Iris pigment epithelial cell (primary cell): ENCODE measurements at places on chromosomes 7 and 10.
A peak's percentile ranks its signal among the peaks of the same experiment; 100 is the strongest.

DNA sequence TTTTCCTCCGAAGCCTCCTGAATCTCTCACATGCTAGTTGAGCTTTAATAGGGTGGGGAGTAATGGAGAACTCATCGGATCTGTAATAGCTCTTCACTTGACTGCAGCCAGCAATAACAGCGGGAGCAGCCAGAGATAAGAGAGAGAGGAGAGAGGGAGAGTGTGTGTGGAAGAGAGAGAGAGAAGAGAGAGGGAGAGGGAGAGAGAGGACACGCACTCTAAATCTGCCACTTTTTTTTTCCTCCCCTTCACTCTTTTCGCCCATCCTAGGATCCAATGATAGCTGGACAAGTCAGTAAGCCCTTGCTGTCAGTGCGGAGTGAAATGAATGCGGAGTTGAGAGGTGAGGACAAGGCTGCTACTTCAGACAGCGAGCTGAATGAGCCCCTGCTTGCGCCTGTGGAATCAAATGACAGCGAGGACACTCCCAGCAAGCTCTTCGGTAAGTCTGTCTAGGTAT is 107.9 kb downstream of the POU6F2 start:
- peak; percentile 7 for DNase-seq

DNA sequence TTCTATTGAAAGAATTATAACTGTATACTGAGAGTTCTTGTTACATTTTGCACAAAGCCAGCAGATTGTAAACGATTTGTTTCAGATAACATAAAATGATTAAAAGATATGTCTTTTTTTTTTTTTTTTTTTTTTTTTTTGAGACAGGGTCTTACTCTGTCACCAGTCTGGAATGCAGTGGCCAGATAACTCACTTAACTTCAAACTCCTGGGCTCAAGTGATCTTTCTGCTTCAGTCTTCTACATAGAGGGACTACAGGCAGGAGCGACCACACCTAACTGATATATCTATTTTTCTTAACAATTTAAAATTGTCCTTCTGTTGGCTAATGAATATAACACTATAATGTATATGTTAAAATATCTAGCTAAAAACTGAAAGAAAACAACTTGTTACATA is 317.3 kb upstream of the CACNA2D1 start:
- peak; percentile 6 for DNase-seq

GRCh38 chr10:128070161-128070560 is 56.1 kb downstream of the MKI67 start:
- DNase-seq: no peak

GRCh38 chr7:21365866-21366624 is 61.8 kb upstream of the SP4 start:
- DNase-seq: peak; percentile 89

DNA sequence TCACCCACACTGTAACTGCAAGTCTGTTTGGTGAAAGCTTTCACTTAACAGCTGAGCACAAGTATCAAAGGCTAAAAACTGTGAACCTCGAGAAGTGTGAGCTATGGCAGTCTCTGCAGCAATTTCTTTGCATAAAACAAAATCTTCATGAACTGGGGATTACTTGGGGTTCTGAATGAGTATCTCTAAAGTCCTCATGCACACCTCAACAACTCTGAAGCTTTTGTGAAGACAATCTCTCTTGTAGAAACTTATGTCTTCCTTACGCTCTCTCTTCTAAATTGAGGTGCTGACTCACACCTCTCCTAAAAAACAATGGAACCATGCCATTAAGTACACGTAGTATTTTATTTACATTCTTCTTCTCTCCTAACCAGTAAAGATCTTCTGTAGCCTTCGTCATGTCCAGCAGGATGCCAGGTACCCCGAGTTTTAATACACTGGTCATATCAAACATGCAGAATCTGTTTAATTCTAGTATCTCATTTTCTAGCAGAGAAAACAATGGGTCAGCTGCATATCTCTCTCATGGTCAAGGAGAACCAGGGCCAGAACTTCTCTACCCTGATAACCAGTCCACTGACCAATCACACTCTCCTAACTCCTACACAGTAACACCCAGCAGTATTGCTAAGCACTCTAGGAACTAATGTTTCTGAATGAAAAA is 76.9 kb downstream of the UBE2H start:
- peak; percentile 77 for DNase-seq

DNA sequence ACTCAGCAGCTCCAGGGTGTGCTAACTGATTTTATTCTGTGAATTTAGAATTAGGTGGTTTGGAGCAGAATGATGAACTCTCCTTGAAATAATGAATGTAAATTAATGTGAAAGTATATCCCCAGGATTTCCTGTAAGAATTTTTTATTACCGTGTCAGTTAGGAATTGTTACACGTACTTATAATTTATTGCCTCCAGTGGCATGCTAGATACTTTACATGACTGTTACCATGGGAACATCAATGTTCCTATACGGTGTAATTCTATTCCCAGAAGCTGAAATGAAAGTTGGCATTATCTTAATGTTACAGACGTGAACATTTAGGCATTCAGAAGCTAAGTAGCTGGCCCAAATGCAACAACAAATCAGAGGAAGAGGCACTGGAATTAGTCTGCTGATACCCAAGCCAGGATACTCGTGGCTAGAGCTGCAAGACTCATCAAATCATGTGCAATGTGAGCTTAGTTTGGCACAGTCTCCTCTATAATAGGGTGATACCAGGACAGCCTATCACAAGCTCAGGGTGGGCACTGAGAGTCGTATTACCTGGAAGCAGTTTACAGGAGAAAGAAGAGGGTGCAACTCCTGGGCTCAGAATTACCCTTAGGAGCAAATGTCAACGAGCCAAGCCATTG is 30.0 kb upstream of the PRKAR2B start:
- peak; percentile 28 for DNase-seq

- no peak for DNase-seq
Observed at GRCh38 chr10:133154996-133155778, 4.8 kb upstream of the KNDC1 start.

- DNase-seq: peak; percentile 91
Observed at GRCh38 chr10:73586583-73586984, 4.6 kb downstream of the USP54 start.

- DNase-seq: no peak
Observed at GRCh38 chr7:151201751-151202150, 8.5 kb downstream of the H2BK1 start.

DNA sequence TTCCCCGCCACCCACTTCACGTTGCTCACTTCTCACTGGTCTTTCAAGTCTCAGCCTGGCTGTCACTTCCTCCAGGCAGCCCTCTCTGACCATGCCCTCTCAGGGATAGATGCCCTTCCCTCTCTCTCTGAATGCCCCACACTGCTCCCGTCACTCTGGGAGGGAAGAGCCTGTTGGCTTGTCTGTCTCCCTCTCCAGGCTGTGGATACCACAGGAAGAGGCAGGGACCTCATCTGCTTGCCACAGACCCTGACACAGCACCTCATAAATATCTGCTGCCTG is 93.1 kb downstream of the OAT start:
- no peak for DNase-seq

GRCh38 chr7:51249991-51250390 is 66.6 kb downstream of the COBL start:
- no peak for DNase-seq

- no peak for DNase-seq
Observed at GRCh38 chr10:88886557-88886956, 6.5 kb downstream of the STAMBPL1 start.

DNA sequence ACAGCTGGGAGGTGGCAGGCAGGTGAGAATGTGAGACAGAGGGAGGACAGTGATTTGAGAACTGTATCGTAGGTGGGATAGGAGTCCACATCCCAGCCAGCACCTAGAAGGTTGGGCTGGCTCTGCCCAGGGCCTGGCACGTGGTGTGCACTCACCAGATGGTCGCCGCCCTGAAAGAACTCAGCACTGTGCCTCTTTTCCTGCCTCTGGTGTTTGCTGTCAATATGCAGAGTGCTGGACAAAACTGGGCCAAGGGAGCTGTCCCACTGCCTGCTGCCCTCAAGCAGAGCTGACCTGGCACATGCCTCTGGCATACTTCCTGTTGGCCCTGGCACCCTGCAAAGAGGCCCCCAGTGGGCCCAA is 36.8 kb downstream of the CHST3 start:
- no peak for DNase-seq

GRCh38 chr10:130440971-130441370 is 304.8 kb downstream of the GLRX3 start:
- no peak for DNase-seq

GRCh38 chr10:97718659-97719142 is 5.2 kb downstream of the MARVELD1 start:
- DNase-seq: no peak
